Activated T-cell treated with anti-CD3 and anti-CD28 coated beads, Interleukin-2, amount 50 U/mL, for 4 hours (primary cell): ENCODE measurements at places on chromosomes 4 and X. TPM values are rescaled to one million over a fixed set of nuclear protein-coding genes. Genes with fewer than 3 reads are reported as not detected.

DNA sequence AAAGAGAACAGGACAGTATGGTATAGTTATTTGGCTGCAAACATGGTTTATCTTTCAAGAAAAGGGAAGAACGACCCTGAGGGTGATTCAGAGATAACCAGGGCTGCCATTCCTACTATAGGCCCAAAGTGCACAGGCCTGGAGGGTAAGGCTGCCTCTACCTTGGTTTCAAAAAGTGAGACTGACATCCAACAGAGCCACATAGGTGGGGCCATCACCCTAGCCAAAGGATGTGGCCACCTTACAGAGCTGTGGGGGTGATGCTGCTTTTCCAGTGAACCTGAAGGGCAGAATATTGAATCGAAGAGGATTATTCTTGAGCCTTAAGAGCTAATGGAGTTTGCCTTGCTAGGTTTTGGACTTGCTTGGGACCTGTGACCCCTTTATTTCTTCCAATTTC lies 15.7 kb downstream of the SH2D1A start:
- DNase-seq = no peak

The FAM47E gene
- total RNA-seq = not detected

DNA sequence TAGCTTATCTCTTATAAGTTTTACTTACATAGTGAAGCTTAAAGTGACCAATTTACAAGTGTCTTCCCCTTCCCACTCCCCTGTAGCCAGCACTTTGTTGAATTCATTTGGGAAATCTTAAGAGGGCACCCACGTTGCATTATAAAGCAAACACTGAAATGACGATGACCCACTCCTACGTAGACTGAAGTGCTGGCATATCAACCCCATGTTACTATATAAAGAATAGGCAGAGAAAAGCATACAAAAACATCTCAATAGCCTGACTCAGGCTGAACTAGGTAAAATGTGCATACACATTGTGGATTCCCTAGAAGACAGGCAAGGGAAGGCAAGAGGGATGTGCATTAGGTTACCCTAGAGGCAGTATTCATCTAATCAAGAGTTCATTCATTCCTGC lies 313.4 kb downstream of the TENM3 start:
- no peak for DNase-seq

- no peak for DNase-seq
Observed at GRCh38 chr4:154516318-154517029, 24.9 kb upstream of the DCHS2 start.

GRCh38 chrX:87706134-87706533 lies 188.5 kb downstream of the KLHL4 start:
- no peak for DNase-seq

- no peak for DNase-seq
Observed at GRCh38 chrX:65035446-65035770, 59.2 kb upstream of the ZC4H2 start.

DNA sequence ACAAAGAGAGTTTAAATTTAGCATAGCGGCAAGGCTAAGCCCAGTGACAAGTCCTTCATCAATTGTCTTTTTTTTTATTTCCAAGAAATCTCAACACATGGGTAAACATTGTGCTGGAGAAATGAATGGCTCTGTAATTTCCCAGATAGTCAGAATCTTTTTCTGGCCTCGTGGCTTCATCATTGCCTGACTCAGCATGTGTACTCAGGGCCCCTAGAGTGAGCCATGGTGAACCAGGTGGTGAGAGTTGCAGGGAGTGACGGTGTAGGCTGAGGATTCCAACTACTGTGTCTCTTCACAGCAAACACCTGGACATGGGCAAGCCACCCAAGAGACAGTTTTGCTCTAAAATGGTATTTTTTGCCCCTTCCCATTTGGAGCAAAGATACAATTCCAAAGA lies 43.1 kb upstream of the UCP1 start:
- DNase-seq = no peak

The SLC10A6 gene
- not detected for total RNA-seq

GRCh38 chrX:20001588-20001987 lies 10.7 kb upstream of the BCLAF3 start:
- DNase-seq = no peak

The IL21 gene
- 35.0 TPM for total RNA-seq

GRCh38 chrX:109389917-109390316 lies 92.0 kb downstream of the GUCY2F start:
- DNase-seq = no peak

The GPR78 gene
- not detected for total RNA-seq

DNA sequence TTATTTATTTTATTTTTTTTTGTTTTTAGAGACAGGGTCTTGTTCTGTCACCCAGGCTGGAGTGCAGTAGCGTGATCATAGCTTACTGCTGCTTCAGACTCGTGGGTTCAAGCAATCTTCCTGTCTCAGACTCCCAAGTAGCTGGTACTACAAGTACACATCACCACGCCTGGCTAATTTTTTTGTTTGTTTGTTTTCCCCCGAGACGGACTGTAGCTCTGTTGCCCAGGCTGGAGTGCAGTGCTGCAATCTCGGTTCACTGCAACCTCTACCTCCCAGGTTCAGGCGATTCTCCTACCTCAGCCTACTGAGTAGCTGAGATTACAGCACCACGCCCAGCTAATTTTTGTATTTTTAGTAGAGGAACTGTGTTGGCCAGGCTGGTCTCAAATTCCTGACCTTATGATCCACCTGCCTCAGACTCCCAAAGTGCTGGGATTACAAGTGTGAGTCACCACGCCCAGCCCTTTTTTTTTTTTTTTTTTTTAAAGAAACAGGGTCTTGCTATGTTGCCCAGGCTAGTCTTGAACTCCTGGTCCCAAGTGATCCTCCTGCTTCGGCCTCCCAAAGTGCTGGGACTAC lies 32.2 kb downstream of the COPS4 start:
- DNase-seq = no peak
